Fibroblast of gingiva (primary cell): ENCODE measurements at places on chromosomes 2 and 18.

- DNase-seq = no peak
These were observed 254.5 kb downstream of the NEDD4L start for GRCh38 chr18:58298251-58299134.

DNA sequence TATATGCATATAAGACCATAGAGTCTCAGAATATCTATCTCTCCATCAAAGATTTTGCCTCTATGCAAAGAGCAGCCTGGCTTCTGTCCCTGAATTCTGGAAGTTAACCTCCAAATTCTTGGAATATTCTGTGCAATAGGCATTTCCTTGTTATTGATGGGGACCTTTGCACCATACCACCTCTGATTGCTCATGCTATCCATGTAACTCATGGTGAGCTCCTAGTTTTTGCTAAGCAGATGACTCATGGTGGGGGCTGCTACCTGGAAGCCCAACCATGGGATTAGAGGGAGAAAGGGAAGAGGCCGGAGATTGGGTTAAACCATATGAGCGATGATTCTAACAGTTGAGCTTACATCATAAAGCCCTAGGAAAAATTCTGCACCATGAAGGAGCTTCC, 310.2 kb upstream of the FIGN start:
- DNase-seq = no peak

GRCh38 chr18:44897816-44898215, 217.1 kb downstream of the SETBP1 start:
- no peak for DNase-seq

DNA sequence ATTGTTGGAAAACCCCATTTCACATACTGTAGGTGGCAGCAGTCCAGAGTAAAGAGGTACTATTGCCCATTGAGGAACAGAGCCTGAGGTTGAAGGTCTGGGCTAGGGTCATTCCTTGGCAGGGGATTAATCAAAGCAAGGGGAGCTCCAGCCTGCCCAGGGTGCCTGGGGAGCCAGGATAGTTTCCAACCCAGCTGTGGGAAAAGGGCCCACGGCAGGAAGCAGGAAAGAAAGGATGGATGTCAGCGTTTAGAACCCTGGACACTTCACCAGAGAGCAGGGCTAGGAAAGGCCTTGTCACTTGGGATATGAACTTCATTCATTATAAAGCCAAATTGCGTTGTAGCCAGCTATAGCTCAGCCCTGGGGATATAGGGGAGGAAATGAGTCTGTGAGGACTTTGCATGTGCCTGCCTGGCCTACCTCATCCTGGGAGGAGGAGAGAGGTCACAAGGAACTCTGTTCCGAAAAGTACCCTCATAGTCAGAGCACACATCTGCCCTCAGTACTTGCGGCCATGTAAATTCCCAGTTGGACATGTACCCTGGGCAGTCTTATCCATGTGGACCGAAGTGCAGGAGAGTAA, 140.2 kb upstream of the COPS8 start:
- DNase-seq = no peak

GRCh38 chr2:205892251-205892655, 193.7 kb downstream of the INO80D start:
- DNase-seq = no peak

DNA sequence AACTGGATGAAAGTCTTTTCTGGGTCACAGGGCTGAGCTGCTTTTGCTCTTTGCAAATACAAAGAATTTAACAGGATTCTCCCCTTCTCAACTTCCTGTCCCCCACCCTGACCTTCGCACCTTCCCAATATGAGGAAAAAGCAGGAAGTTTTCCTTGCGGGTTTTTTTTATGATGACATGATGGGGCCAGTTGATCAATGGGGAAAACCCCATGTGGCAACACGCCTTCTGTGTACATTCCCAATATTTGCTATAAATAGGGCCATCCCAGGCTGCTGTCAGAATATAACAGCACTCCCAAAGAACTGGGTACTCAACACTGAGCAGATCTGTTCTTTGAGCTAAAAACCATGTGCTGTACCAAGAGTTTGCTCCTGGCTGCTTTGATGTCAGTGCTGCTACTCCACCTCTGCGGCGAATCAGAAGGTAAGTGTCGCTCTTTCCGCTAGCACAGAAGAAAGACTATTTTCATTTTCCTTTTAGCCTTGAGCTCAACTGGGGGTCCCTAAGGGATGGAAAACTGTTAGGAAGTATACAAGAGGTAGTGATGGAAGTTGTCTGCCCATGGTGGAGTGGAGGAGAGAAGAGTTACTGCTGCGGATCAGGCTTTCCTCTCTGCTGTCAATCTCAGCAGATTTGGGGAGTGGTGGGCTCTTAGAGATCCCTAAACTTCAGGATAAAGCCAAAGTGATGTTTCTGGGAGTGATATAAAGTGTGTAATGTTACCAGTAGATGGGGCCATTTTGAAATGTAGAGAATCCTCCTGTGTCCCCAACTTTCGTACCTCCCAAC, at the start of gene CCL20:
CCL20 (plus strand) TSS at position 281 of the 792 bp plus-strand sequence; CDS start at position 351, 70 bp downstream.
- no peak for DNase-seq

DNA sequence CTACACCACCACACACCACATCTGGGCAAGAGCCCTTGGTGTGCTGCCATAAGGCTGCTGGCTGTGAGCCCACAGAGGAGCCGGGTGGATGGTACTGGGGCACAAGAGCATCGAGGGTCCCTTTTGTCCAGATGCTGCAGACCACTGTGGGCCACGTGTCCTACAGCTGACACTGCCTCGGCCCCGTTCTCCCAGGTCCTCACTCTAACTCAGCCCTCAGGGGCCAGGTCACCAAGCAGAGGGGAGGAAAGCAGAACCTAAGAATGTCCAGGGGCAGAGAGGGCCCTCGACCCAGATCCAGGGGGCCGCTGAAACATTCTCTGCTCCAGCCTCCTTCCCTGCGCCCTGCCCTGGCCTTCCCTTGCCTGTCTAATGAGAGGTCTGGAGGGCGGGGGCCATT, 91.7 kb upstream of the ASB18 start:
- DNase-seq = no peak

DNA sequence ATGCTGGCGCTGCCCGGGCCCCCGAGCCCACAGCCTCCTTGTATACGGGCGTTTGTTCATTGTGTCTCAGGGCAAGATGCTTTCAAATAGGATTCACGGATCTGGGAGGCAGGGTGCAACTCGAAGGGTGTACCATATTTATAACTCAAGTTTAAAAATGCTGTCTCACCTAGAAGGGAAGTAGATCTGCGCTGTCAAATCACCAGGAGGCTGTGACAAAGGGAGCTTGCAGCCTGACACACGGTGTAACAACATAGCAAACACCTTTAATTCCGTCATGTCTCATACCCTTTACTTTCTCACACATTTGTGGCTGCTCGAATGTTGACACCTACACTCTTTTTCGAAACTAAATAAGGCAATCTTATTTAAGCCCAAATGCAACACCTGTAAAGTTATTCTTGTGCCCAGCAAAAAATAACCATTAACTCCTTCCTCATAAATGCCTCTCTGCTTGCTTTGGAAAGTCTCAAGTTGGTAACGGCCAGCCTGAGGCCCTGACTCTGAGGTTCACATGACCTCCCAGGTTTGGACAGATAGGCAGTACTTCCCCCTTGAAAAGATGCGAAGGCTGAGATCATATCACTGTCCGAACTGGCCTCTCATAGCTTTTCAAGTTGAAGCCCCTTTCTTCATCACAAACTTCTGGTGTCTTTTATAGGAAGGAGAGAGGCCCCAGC, 11.6 kb downstream of the ZEB2 start:
- DNase-seq = no peak

GRCh38 chr2:166375736-166376487, at the start of gene SCN9A:
Gene SCN9A, minus strand, starts transcription at chr2:166375944. Its CDS starts 64,188 bp downstream, at chr2:166311756.
- peak; percentile 77 for DNase-seq
